ENCODE measurements at places on chromosomes 13 and 19. TPM values are rescaled to one million over a fixed set of nuclear protein-coding genes. Genes with fewer than 3 reads are reported as not detected.

RXFP2 gene
- 0.75 TPM for total RNA-seq

IL4I1 gene
- not detected for total RNA-seq

KLHL1 gene
- not detected for total RNA-seq

ZNF223 gene
- 4.7 TPM for total RNA-seq

KANK2 gene
- total RNA-seq = 261 TPM

PRR12 gene
- total RNA-seq = 7.0 TPM

OPA3 gene
- total RNA-seq = 11.6 TPM
